ENCODE measurements at places on chromosomes 2 and 18.
A peak's percentile ranks its signal among the peaks of the same experiment; 100 is the strongest.

DNA sequence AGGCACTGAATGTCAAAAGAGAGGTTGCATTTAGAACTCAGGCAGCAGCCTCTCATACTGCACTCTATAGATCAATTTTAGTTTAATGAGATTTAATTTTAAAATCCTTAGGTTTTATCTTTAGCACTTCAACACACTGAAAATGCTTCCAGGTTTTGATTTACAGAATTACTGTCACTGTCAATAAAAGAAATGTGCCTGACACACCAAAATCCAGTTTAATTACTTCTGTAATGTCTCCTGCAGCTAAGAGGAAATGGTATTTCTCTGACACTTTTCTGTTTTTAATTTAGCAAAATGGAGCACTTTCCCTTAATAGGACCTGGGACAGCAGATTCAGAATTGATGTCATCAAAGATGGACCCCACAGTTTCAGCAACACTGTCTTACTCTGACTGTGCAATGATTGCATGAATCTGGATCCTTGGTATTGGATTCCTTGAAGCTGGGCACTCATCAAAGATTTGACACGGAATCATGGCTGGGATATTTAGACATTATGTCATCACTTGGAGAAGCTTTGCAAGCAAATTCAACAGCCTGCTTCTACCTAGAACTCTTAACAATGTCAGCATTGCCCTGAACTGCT lies 576.5 kb downstream of the NRXN1 start:
- no peak for DNase-seq

DNA sequence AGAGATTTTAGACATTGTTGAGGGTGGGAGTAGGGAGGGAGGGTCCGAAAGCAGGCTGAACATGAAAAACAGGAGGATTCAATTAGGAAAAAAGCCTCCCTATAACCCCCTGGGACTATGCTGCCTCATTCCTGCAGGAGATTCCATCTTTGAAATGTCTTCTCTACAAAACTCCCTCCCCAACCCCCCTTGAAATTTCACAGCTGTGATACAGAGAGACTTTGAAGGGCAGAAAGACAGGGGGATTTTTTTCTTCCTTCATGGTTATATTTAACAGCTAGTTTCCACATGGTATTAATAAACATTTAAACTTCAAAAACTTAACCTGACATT lies 57.6 kb downstream of the TRIB2 start:
- no peak for DNase-seq

DNA sequence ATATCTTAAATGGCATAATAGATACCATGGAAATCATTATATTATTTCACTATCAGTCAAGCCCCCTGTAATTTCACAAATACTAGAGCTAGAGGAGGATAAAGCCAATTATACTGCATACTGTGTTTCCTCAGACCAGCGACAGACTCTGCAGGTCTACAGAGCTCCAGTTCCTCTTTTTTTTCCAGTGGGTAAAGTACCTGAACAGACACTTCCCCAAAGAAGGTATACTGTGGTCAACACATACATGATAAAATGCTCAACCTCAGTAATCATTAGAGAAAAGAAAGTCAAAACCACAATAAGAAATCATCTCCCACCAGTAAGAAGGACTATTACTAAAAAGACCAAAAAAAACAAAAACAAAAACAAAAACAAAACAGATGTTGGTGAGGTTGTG lies 44.6 kb downstream of the SCN7A start:
- DNase-seq: no peak

DNA sequence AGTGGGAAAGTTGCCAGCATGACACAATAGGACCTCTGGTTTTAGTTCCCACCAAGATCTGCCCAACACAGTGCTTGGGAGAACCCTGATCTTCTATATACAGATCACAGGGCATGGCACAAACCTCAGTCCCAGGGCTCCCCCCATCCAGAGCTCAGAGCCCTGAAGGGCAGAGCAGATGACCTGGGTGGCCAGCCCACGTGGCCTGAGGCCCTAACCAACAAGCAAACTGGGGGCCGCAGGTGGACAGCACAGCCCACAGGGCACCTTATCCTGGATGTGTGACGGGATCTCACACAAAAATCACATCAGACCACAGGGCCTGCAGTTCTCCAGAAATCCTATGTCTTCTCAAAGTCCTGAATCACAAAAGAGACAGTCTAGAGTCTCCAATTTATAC lies 34.7 kb downstream of the CRACDL start:
- DNase-seq: no peak

- no peak for DNase-seq
Observed at GRCh38 chr2:68900496-68901198, 29.4 kb upstream of the BMP10 start.

DNA sequence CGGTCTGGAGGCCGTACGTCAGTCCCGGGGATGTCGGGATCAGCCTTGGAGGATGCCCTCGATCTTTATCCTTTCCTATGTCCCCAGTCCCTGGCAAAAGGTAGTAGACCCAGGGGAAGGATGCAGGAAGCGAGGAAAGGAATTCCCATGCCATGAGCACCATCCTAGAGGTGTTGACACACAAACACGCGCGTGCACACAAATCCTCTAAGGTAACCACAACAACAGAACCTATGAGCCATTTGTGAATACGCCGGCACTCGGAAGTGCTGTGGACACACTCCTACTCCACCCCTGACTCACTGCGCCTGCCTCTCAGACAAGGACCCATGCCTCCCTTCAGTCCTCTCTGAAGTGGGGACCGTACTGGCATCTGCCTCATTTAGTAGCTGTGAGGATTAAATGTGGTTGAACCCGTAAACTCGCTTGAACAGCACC lies 11.3 kb upstream of the MLPH start:
- DNase-seq: peak; percentile 72

DNA sequence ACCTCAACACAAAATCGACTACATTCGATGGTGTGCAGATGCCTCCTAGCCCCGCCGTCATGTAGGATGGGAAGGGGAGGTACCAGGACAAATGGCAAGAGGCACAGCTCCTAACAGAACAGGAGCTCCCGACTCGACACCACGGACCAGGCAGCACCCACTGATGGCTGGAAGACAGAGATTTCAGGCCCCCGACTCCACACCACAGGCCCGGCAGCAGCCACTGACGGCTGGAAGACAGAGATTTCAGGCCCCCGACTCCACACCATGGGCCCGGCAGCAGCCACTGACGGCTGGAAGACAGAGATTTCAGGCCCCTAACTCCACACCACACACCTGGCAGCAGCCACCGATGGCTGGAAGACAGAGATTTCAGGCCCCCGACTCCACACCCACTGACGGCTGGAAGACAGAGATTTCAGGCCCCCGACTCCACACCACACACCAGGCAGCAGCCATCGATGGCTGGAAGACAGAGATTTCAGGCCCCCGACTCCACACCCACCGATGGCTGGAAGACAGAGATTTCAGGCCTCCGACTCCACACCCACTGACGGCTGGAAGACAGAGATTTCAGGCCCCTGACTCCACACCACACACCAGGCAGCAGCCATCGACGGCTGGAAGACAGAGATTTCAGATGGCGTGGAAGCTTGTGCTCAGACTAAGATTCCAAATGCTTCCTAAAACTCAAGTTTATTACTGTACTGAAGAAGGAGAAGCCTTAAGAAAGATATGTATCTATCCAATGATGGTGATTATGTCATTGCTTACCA lies 135.5 kb downstream of the EIPR1 start:
- DNase-seq: no peak

- DNase-seq: peak; percentile 36
Observed at GRCh38 chr18:76691800-76692199, 130.6 kb upstream of the ZNF236 start.

- DNase-seq: no peak
Observed at GRCh38 chr2:235257590-235257989, 236.3 kb upstream of the AGAP1 start.

DNA sequence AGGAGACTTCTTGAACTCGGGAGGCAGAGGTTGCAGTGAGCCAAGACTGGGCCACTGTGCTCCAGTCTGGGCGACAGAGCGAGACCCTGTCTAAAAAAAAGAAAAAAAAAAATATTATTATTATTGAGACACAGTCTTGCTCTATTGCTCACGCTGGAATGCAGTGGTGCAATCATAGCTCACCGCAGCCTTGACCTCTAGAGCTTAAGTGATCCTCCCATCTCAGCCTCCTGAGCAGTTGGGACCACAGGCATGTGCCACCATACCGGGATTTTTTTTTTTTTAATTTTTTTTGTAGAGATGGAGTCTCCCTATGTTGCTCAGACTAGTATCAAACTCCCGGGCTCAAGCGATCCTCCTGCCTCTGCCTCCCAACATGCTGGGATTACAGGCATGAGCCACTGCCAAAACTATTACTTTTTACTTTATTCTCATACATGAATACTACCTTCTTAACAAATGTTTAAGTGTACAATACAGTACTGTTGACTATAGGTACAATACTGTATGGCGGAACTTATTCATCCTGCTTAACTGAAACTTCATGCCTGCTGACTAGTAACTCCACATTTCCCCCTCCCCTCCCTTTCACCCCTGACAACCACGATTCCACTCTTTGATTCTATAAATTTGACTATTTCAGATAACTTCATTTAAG lies 15.5 kb downstream of the FBXO11 start:
- DNase-seq: peak; percentile 92

All from amniotic epithelial cell (primary cell).